Amygdala (tissue), 56 donors: ENCODE measurements at places on chromosomes 5 and 9.

DNA sequence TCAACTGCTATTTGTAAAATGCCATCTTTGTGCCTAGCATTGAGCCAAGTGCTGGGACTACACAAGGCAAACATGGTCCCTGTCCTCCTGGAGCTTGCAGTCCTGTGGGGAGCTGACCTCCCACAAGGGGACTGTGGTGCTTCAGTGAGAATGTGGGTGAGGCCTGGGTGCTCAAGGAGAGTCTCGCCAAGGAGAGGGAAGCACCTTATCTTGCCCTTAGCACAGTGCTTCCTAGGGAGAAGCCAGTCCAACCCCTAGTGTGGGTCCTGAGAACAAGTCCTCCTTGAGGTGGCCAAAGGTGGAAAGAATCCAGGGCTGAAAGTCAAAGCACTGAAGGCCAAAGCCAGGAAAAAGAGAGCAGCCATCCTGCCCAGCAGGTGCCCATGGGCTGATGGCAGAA, 31.1 kb upstream of the MVB12B start:
- no peak for DNase-seq

DNA sequence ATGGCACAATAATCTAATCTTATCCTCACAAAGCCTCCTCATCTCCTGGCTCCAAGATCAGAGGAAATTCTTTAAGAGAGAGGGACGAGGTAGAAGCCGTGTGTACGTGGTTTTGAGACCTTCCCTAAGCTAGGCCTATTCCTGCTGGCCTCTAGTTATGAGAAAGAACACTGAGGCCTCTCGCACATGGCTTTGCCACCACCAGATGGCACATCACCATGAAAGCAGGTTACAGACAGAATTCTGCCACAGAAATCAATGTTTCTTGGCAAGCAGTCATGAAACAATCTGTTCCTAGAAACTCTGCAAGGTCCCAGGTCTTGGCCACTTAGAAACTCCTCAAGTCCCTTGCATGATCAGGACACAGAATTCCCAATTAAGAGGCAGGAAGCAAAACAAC, 268.2 kb upstream of the TAS2R1 start:
- DNase-seq = no peak

DNA sequence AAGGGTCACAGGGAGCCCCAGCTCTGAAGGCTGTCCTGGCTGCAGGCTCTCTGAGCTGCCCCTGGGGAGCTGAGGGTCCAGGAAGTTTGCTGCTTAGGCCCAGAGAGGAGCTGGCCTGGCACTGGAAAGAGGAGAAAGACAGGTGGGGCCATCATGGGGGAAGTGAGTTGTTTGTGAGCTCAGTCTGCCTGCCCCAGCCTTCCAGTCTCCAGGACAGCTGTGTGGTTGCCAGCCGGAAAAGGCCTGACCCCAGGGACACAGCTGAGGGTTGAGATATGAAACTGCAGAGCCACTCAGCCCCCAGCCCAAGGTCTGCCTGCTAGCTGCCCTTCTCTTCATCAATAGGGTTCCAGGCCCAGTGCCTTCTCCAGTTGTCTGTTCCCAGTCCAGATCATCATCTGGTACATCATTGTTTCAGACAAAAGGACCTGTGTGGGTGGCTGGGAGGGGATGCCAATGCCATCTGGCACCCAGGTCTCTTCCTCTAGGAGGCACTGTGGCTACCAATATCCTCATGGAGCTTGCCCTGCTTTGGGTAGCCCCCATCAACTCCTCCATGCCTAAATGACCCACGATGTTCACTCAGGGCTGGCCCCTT, 4.3 kb upstream of the DDX41 start:
- no peak for DNase-seq

DNA sequence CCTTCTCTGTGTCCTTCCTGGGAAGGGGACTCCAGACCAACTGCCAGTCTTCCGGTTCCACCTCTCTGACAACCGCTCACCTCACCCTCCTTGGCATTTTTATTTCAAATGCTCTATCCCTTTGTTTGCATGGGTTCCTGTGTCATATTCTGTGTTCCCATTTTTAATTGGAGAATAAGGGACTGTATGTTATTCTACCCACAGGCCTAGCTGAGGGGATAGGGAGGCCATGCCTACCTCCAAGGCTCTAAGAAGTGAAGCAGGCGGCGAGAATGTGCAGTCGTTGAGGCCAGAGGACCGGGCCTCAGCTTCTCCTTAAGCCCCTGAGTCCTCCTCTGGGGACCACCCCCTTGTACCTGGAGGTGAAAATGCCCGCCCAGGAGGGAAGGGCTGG, 936 bp upstream of the WDR5 start:
- DNase-seq = no peak

DNA sequence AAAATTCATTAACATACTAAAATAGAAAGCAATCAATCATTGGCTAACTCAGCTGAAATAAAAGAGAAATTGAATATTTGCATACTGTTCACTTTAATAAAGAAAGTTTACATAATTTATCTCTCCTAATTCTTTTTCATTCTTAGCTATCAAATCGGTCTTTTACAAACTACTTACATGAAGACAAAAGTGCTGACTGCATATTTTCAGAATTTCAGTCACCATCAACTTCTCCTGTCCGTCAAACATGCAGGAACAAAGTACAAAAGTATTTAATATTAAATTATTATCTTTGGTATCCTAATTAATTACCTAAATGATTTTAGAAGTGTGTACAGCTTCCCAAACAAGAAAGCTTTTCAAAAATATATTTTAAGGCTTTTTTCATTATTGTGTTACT, 248.4 kb downstream of the CYLC2 start:
- DNase-seq = no peak
